ENCODE measurements at places on chromosomes 6 and 20.
A peak's percentile ranks its signal among the peaks of the same experiment; 100 is the strongest.

- no peak for DNase-seq
These were observed 41.9 kb upstream of the SUPT3H start for GRCh38 chr6:45419571-45420082.

GRCh38 chr6:137094411-137095008, 49.7 kb upstream of the IL20RA start:
- peak; percentile 28 for DNase-seq

DNA sequence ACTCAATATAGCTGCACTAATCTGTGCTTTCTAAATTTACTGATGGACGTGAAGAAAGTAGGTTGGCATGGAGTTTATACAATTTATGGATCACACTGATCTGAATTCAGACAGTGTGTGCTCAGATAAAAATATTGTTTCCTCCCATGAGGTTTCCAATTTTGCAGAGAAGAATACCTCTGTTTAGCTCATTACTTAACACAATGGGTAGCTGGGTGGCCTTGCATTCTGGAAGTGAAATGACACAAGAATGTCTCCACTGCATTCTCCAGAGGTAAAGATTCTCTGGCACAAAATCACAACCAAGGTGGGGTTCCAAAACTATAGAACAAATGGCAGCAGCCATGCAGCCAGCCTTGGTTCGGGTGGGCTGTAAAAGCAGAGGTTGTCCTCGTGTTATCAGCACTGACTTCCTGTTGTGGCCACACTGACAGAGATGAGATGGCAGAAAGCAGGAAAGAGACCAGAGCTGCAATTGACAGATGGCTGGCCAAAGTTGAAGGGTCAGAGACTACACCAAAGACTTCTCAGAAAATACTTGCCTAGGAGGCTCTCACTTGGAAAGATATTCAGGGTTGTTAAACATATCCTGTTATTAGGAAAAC, 50.2 kb downstream of the HDAC2 start:
- DNase-seq = no peak

DNA sequence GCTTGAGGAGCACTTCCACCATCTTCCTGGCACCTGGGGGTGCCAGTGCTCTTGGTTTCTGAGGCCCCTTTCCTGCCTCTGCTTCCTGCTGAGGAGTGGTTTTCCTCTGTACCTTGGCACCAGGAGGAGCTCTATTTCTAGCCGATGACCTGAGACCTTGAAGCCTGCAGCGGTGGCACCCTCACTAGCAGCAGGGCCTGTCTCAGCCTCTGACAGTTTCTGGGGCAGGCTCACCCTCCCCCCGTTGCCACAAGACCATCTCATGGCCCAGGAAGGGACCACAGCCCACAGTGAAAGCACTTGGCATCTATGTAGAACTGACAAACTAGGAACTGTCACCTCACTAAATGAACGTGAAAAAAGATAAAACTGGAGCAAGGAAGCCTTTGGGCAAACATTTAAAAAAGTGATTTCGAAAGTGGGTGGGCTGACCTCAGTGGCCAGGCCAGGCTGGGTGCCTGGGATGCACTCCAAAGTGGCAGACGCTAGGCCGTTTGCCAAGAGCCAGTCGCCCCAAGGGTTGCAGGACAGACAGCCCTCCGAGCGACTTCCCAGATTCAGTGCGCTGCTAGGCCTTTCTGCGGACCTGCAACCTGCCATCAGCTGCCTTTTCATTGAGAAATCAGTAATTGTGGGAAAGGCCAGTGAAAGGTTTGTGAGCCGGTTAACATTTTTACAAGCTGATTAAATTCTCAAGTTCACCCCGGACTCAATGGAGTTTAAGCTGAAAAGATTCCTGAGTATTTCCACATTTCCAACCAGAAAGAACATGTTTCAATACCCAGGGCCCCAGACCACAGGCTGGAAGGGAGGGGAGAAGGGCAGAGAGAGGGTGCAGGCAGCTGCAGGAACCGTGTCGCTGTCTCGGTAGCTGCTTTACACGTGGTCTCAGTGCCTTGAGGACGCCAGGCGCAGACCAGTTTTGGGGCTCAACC, 303.7 kb downstream of the ESR1 start:
- no peak for DNase-seq
